ENCODE measurements at places on chromosomes 2 and 18.

DNA sequence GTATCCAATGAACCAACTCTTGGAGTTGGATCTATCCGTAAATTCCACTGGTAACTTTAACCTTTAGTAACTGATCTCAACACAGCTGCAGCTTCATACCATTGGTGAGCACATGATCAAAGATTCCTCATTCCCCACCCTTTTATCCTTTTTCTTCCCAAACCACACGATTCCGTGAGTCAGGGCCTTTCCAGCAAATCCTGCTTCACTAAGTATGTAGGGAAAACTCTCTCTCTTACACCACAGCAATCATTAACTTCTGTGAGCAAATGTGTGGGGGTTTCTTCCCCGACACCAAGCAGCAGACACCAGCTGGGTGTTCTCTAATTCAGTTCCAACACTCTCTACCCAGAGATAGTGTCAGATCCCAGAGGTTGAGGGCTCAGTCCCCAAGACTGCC is 23.5 kb downstream of the ELP2 start:
- no peak for DNase-seq

DNA sequence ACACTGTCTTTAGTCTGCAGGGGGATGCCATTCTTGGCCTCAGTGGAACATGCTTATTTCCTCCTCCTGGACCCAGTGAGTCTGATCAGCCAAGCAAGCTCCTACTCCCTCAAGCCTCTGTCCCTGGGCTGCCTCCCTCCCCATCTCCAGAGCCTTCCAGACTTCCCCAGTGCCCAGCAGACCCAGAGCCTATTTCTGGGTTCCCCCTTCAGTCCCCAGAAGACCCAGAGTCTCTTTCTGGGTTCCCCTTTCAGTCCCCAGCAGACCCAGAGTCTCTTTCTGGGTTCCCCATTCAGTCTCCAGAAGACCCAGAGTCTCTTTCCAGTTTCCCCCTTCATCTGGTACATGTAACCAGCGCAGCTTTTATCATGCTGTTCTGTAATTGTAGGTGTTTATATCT is 17.0 kb upstream of the PKDCC start:
- DNase-seq = no peak

DNA sequence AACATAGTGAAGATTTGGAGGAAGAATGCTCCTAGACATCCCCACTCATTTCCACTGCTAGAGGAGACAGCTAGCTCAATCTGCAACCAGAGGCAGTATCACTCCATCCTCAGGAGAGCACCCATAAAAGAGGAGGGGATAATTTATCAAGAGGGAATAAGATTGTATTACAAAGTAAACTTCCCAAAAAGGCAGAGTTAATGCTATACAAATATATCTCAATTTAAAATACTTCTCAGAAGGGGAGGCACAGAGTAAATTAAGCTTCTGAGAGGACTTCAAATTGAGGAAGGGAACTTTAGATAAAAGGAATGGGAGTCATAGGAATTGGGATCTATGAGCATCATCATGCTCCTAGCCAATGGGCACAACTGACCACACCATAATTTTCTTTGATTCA is 29.1 kb downstream of the EXOC6B start:
- DNase-seq = no peak

DNA sequence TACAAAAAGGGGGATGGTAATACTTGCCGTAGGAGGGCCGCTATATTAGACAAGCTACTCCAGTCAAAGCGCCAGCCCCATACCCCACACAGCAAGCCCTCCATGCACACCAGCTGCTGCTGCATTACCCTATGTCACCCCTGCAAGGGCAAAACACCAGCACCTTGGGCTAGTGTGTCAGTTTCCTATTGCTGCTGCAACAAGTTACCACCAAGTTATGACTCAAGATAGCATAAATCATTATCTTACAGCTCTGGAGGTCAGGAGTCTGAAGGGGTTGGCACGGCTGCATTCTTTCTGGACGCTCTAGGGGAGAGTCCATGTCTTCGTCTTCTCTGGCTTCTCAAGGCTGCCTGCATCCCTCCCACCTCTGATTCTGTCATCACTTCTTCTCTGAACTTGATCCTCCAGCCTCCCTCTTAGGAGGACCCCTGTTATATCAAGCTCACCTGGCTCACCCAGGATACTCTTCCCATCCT is 88.6 kb upstream of the ACAA2 start:
- DNase-seq = no peak

DNA sequence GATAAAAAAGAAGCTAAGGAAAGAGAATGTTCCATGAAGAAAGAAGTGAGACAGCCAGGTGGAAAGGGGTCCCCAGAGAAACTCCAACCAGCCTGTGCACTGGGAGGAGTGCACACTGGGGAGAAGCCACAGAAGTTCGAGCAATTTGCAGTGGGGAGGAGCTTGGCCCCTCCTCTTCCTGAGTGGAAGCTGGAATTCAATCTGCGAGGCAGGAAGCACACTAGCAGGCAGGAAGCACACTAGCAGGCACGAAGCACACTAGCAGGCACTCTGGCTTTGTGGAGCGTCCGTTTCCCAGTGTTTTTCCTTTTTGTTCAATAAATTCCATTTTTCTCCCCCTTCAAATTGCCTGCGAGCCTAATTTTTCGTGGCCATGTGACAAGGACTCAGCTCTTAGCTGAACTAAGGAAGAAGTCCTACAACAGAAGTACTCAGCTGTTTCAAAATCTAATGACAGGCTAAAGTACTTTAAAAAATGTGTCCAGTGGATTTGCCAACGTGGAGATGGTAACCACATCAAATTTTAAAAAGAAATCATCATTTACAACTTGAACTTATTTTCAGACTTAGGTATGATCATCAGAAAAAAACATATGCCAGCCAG is 21.4 kb upstream of the SPIRE1 start:
- no peak for DNase-seq

GRCh38 chr2:132448331-132448730 is 31.7 kb downstream of the GPR39 start:
- DNase-seq = no peak

GRCh38 chr18:45056926-45057325 is 376.2 kb downstream of the SETBP1 start:
- DNase-seq = no peak

DNA sequence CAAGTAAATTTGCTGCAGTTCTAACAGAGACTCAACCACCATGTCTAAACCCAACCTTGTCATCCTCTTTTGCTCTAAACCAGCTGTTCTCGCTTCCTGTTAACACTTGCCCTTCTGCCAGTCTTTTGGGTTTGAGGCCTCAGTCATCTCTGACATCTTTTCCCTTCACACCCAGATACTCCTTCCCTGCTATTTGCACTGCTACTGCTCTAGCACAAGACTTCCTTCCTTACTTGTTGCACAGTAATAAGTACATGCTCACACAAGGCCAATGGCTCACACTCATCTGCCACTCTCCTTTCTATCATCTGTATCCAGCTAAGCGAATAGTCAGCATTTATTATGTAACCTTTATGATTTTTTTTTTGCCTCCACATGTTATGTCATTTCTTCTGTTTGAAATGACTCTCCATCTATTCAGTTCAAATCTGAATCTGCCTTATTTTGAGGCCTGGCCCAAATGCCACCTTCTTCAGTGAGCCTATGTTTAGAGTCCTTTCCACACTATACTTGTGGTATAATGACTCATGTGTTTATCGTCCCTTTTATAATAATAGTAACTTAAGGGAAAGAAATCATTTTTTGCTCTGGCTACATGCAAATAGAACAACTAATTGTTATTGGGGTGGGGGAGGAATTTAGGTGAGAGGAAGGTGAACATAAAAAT is 22.5 kb upstream of the CDKL4 start:
- no peak for DNase-seq

- DNase-seq = no peak
Measured at GRCh38 chr2:126719833-126720351, 63.9 kb downstream of the GYPC start.

- DNase-seq = no peak
Measured at GRCh38 chr2:200172944-200173581, 133.4 kb upstream of the SPATS2L start.

DNA sequence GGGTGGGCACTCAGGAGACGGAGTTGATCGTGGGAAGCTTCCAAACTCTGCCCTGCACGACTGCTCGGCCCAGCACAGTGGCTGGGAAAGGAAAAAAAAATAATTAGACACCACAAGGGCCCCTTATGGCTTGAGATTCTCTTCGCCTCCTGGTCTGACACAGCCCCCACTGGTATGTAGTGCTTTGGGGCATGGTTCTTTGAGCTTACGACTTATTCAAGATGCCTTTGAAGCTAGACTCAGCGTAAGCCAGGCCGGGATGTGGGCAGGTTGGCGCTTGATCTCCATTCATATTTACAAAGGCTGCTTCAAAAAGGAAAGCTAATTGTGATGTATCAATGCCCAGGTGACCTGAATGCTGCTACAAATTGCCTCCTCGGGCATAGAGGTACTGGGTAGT is 50.5 kb downstream of the CXCR4 start:
- no peak for DNase-seq

GRCh38 chr2:43524177-43524965 is 71.5 kb downstream of the THADA start:
- no peak for DNase-seq

DNA sequence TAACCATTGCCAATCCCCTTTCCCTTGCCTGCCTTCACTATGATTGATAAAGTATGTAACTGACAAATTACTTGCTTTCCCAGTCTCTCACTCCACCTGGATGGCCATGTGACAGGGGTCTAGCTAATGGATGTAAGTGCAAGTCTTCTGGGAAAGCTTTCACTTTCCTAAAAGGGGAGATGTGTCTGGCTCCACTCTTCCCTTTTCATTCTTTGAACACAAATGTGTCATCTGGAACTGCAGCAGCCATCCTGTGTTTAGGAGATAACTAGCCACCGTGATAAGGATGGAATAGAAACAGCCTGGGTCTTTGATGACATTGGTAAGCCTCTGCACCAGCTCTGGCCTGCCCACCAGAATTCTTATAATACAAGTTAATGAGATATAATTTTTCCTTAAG is 38.2 kb downstream of the SNRPD1 start:
- no peak for DNase-seq

- no peak for DNase-seq
Measured at GRCh38 chr2:201925056-201925455, 108.6 kb upstream of the FZD7 start.

DNA sequence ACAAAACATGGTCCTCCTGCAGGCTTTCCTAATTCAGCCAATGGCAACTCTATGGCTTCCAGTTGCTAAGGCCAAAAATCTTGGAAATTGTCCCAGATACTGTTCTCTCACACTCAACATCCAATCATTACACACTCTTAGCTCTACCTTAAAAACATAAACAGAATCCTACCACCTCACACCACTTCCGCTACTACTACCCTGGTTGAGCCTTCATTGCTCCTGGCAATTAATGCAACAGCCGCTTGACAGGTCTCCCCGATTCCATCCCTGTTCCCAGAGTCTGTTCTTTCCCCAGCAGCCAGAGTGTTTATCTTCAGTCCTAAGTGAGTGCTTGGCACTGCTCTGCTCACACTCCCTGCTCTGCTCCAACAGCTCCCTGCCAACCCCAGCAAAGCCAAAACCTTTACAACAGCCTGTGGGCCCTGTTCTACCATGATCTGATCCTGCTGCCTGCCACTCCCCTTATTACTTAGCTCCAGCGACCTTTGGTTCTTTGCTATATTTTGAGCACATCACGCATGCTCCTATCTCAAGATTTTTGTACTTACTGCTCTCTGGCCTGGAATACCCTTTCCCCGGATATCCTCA is 67.5 kb upstream of the AMMECR1L start:
- DNase-seq = no peak

DNA sequence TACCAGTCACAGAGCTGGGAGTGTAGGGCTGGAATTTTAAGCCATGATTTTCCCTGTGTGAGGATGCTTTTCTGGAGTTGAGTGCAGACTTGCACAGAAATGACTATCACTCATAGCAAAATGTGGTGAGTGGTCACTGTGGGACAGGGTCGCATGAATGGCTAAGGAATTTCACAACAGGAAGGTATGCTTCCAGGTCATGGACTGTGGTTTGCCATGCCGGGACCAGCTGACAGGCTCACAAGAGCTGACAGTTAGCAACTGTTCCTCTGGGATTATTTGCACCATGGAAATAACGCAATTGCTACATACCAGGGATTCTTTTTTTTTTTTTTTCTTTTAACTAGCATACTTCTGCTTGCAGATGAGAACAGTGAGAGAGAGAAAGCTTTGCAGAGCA is 3.8 kb upstream of the UXS1 start:
- no peak for DNase-seq

DNA sequence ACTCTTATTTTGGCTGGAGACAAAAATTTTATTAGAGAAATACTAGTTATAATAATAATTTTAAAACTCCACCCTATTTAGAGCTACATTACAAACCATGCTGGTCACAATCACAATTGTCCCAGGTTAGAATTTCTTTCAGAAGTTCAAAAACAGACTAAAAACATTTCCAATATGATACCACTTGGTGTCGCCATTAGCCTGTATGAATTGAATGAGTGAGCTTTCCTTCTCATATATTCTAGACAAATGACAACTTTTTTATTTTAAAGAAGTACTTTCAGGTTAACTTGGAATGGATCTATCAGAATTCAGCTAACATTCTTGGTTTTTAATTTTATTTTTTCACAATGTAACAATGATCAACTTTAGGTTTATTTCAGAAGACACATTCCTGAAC is 48.0 kb downstream of the SERPINB8 start:
- no peak for DNase-seq

DNA sequence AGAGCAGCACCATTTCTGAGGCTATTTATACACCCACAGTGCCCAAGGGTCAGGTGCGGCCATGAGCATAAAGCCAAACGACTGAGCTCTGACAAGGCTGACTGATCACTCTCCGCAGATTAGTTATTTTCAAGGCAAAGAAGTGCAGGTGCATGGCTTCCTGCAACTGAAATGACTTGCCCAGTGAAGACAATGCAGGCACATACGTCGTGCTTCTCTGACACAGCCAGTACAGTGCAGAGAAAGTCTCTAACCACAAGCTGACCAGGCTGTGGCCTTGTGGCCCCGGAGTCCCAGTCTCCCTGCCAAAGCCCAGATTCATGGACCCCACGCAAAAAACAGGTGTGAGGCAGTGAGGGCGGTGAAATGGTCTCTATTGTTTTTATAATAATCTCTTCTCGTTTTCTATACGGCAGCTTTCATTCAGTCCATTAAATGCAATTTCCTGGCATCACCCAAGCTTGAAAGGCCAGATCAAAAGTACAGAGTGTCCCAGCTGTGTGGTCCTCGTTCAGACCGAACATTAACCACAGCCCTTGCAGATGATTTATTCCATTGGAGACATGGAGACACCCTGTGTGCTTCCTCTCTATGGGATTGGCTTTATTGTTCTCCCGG is 447.0 kb upstream of the ID2 start:
- DNase-seq = no peak

DNA sequence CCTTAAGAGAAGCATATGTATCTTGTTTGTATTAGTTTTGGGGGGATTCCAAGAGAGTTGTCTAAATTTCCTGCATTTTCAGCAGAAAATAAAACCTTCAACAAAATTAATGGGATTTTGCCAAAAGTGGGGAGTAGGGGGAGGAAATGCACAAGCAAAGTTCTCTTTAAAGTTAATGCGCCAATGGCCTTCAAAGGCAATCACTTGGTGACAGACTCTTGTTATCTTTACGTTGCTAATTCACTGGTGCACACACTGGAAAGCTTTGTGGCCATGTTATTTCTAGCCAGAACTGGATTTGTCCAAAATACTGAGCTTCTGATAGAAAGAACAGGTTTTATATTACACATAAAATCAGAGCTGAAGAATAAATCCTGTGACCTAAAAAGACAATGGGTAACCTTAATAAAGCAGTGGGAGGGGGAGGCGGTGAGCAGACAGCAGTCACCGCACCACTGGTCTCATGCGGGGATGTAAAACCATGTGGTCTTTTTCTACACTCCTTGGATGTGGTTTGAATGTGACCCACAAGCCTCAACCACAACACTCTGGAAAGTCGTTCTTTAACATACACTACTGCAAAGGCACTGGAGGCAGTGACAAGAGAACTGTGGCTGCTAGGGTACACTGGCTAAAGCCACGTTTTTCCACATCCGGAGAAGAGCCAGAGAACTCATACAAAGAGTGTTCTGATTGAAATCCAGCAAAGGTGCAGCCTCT is 176.9 kb upstream of the SMAD7 start:
- DNase-seq = no peak

Measured in activated CD4-positive, alpha-beta T cell treated with anti-CD3 and anti-CD28 coated beads for 24 hours (primary cell).